Activated CD4-positive, alpha-beta T cell treated with anti-CD3 and anti-CD28 coated beads for 24 hours (primary cell): ENCODE measurements at places on chromosomes 7 and 10.
A peak's percentile ranks its signal among the peaks of the same experiment; 100 is the strongest.

GRCh38 chr7:143408686-143409561 is at the start of gene EPHA1:
Gene EPHA1 (minus strand): TSS chr7:143408856. CDS start chr7:143408805, 51 bp downstream.
- DNase-seq, result no peak

GRCh38 chr7:65254061-65254460 is 119.6 kb upstream of the ZNF92 start:
- DNase-seq, result no peak

- DNase-seq, result no peak
Observed at GRCh38 chr7:144842377-144842851, 6.6 kb upstream of the TPK1 start.

GRCh38 chr7:30838008-30838407 is 66.8 kb downstream of the MINDY4 start:
- no peak for DNase-seq

DNA sequence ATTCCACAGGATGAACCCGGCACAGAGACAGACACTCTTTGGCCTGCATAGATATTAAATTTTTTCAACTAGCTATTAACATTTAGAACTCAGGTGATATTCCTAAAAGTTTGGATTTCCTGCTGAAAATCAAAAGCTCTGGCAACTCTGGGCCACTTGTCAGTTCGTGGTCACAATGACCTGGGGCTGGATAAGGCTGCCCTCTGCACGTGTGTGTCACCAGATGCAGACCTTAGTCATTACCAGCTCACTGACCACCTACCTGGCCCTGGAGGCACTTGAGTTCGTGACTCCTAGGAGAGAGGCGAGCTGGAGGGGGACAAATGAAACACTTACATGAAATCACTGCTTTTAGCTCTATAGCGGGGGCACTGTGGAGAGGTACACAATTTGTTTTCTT is 126.5 kb downstream of the HIPK2 start:
- no peak for DNase-seq

GRCh38 chr10:73584737-73585136 is 6.4 kb downstream of the USP54 start:
- no peak for DNase-seq

GRCh38 chr10:131532745-131533341 is 221.3 kb upstream of the TCERG1L start:
- no peak for DNase-seq

- no peak for DNase-seq
Observed at GRCh38 chr10:48343921-48344598, 37.6 kb downstream of the MAPK8 start.

DNA sequence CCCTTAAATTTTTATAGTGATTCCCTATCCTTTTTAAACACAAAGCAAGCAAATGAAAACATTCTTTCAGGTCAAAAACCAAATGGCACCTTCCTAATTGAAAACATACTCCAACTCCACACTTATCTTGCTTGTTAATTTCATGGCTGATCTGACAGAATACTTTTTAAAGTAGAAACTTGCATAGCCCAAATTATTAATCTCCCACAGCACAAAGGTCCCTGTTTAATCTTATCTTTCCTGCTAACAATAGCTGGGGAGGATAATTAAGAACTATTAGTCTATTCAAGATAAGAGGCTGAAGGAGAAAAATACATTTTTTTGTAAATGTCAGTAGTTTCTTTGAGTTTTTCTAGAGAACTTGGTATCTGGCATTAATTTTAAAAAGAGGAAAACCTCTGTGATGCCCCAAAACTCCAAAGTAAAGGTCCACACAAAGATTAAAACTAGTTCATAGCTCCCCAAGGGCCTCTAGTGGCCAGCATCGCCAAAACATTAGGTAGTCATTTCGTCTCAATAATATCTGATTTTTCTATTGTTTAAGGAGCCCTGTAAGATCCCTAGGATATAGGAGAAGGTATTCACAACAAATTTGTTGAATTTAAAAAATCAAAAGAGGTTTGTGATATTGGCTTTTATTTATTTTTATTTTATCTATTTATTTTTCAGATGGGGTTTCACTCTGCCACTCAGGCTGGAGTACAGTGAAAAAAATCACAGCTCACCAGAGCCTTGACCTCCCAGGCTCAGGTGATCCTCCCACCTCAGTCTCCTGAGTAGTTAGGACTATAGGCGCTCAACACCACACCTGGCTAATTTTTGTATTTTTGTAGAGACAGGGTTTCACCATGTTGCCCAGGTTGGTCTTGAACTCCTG is 14.7 kb downstream of the CDNF start:
- DNase-seq, result peak; percentile 19

- no peak for DNase-seq
Observed at GRCh38 chr10:129509835-129510234, 42.8 kb downstream of the MGMT start.

- no peak for DNase-seq
Observed at GRCh38 chr7:19871102-19871501, 97.7 kb upstream of the TMEM196 start.

GRCh38 chr7:77825131-77825530 is 26.6 kb downstream of the PHTF2 start:
- no peak for DNase-seq

DNA sequence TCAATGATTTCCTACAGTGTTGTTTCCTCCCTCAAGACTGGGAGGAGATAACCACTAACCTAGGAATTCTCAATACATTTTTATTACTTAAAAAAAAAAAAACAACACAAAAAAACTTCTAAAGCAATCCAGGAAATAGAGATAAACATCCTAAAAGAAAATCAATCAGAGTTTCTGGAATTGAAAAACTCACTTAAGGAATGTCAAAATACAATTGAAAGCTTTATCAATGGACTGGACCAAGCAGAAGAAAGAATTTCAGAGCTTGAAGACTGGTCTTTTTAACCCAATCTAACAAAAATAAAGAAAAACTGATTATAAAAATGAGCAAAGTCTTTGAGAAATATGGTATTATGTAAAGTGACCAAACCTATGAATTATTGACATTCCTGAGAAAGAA is 394.1 kb downstream of the XPNPEP1 start:
- DNase-seq, result no peak

- DNase-seq, result no peak
Observed at GRCh38 chr10:87656431-87657072, 3.1 kb upstream of the PAPSS2 start.

DNA sequence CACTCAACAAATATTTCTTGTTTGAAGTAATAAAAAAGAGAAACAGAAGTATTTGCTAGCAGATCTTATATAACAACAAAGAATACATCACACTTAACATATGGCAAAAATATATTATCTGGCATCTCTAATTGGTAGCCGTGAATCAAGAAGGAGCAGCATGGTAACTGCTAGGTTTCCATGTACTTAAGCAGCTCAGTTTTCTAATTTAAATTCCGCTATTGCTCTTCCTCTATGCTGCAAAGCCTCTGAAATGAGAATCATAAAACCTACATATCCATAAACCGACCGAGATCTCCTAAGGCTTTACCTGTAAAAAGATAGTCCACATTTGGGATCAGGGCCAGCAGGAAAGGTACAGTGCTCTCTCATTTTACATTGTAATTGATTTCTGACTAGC is 76.6 kb upstream of the PTPRZ1 start:
- DNase-seq, result no peak

GRCh38 chr10:103395754-103396066 is 565 bp downstream of the ATP5MK start:
- DNase-seq, result no peak

- DNase-seq, result peak; percentile 18
Observed at GRCh38 chr7:139777133-139777891, 486 bp downstream of the HIPK2 start.

GRCh38 chr7:31948029-31948428 is 122.2 kb downstream of the PDE1C start:
- no peak for DNase-seq

DNA sequence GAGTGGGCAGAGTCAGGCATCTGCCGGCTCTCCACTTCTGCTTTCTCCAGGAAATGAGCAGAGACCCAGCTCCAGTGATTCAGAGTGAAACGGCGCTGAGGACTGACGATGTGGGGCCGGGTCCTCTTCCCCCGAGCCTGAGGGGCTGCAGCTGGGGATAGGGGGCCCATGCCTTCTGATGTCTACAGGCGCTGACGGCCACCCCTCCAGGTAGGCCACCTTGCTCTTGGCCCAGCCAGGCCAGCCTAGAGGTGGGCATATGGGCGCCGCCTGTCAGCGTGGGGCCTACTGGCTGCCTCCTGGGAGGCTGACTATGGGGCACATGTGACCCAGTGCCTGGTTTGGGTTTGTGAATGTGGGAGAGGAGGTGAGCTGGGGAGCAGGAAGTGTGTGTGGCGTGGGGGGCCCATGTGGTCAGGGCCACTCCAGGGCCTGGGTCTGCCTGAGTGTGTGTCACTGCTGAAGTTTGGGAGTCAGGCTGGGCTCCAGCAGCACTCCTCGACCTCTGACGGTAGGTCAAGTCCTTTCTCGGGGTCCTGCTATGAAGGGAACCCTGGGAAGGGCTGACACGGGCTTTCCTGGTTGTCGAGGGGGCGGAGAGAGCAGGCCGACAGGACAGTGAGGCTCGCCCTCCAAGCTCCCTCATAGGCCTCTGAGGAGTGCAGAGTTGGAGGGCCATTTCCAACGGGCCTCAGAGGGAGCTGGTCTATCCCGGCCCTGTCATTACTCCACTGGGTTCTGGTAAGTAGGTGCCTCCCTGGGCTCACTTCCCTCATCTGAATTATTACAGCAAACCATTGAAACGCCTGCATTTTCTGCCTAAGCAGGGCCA is at the start of gene WDFY4:
WDFY4 (plus strand) TSS at position 82 of the 832 bp plus-strand sequence. CDS start 24,860 bp downstream, outside the sequence.
- no peak for DNase-seq

- DNase-seq, result no peak
Observed at GRCh38 chr10:91104193-91105041, 116.0 kb upstream of the PCGF5 start.

DNA sequence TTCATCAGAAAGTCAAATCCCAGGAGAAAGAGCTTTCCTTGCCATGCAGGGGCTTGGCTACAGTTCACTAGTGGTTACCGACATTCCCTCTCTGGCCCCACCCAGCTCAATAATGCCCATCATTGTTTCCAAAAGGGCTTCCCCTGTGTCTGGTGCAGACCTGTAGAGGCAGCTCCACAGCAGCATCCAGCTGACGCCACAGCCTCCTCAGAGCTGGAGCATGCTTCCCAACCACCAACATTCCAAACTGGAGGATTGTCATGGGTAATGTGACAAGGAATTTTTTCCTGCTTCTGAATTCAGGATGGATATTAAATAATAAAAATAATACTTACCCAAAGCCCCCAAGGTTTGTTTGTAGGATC is 77.4 kb downstream of the ZNF365 start:
- DNase-seq, result no peak
